AG10803 (cell line): ENCODE measurements at places on chromosomes 11 and 22.

GRCh38 chr11:132712466-132712865 lies 819.8 kb downstream of the OPCML start:
- DNase-seq: no peak

DNA sequence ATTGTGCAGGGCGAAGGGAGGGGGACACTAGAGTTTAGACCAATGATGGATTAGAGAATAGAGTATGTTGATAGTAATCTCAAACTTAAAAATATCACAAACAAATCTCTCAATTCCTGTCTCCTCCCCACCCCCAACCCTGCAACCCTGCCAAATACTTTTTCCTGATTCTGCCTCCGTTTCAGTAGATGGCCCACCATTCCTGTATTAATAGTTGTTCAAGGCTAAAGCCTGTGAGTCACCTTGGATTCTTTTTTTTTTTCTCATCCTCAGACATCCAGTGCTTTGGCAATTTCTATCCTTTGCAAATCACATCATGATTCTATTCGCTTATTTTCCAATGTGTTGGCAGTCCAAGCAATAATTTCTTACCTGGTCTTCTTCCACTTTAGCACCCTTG lies 207.9 kb downstream of the DYNC2H1 start:
- DNase-seq: peak; percentile 18

DNA sequence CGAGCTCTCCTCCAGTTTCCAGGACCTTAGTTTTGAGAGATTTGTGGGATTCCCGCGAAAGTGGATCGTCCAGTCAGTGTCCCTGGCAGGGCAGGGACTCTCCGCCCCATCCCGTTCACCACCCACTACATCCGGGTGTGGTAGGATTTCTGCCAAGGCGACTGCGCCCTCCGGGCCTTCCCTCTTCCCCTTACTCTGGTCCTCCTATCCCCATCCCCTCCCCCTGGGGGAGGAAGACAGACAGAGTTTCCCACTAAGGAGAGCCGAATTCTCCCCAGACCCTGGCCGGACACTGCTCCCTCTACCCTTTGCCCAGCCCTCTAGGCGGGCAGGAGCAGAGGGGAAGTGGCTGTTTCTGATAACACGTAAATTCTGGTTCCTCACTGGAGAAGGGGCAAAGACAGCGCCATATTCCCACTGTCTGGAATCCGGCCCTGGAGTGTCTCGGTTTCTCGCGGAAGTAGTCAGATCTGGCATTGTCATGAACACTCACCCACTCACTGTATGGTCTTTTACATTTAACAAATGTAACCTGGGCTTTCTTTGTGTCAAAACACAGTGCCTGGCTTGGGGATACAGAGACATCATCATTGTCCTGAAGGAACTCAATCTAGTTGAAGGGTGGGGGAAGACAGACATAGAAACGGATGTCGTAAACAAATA lies 1.1 kb upstream of the NECTIN1 start:
- DNase-seq: peak; percentile 63

DNA sequence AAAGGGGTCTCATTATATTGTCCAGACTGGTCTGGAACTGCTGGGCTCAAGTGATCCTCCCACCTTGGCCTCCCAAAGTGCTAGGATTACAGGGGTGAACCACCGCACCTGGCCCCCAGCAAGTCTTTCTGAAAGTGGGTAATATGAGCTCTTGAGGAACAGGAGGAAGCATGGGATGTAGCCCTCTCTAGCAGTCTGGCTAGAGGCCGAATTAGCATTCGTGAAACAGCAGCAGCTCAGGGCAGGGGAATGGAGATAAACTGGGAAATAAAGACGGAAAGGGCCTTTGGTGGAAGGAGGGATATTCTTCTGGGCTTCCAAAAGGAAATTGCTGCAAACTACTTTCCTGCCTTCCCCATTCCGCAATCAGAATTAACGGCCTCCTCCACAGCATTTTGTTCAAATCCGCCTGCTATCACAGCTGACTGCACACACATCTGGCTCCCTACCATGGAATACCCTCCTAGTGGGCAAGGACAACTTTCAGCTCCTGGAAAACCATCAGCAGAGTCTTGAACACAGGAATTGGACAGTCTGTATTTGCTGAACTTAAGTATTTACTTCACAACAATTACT lies 44.3 kb downstream of the MICAL3 start:
- DNase-seq: no peak

DNA sequence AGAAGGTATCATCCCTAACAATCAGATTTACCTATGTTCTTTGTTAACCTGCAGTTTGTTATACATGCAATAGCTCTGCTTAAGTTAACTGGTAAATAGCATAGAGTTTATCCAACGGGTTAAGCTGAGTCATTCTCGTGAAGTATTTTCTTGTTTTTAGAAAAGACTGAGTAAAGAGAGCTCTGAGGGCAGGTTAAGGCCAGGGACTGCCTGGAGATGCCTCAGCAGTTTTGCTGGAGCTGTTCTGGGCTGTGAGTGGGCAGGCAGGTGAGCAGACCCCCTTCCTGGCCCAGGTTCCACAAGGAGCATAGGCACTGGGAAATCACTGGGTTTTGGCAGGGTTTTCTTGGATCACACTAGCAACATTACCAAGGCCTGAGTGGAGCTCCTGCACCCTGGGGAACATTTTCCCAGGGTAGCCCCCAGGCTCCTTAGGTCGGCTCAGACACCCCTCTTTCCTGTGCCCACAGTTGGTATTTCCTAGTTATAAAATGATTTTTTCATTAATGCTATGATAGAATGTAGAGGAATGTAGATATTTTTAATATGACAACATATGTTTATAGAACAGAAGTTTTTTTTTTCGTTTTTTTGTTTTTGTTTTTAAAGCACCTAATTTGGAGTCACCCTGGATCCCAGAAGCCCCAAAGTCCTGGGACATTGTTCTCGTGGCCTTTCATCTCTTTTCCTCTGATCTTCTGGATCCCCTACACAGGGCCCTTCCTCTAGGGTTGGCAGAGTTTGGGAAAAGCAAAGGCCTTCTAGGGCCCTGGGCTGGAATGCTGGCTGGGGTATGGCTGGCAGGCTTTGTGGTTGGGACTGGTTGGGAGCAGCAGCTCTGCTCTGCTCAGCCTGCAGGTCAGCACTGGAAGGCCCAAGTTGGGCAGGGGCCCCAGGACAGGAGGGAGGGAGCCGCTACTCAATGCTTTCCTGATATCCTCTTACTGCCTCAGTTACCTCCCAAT lies 26.7 kb downstream of the IRAG1 start:
- DNase-seq: peak; percentile 62
